Neural progenitor cell (in vitro differentiated cells): ENCODE measurements at places on chromosomes 2 and 18. TPM values are rescaled to one million over a fixed set of nuclear protein-coding genes. Genes with fewer than 3 reads are reported as not detected.

DNA sequence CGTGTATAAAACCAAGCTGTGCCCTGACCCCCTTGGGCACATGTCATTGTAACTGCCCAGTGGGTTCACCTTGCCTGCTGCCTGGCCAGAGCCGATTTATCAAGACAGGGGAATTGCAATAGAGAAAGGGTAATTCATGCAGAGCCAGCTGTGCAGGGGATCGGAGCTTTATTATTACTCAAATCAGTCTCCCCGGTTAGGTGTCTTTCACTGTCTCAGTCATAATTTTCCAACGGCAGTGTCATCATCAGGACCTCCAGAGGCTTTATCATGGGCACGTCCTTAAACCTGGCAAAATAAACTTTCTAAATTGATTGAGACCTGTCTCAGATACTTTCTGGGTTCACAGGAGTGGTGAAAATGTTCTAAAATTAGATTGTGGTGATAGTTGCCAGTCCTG, 29.6 kb upstream of the PGAP1 start:
- DNase-seq: no peak

DNA sequence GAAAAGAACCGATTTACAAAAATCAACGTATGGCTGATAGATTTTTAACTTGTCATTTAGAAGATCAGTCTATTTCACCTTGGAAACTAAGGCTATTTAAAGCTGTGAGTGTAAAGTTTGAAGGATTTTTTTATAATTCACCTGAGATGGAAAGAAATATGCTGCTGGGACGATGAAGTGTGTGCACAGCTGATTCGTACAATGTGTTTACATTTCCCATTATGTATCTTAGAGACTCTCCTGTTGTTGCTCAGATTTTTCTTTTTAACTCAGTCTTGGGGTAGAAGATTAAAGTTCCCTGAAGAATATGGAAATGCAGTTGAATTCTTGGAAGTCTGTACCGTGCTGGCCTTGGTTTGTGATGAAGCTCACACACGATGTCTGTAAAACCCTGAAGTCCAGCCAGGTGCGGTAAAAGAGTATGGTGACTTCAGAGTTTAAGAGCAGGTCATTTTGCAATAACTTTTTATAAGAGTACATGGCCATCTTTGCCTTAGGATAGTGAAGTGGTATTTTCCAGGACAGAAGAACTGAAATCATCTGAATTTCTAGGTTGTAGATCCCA, 250.1 kb downstream of the PRKCE start:
- no peak for DNase-seq

DNA sequence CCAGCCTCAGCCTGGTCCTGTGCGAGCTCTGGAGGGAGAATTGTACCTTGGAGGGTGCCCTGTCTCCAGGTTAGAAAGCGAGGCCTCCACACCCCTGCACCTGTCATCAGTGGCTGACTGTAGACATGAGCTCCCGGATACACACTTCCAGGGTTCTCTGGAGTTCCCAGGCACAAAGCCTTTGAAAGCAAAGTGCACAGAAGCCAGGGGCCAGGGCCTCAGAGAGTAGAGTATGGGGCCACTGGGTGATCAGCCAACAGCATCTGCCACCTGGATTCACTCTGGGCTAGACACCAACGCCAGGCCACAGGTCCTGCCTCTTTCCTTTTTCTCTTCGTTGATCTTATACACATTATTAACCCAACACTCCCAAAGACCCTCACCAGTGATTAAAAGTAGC, 239.4 kb upstream of the HDAC4 start:
- DNase-seq: no peak

GRCh38 chr18:45951016-45951714, 16.0 kb downstream of the EPG5 start:
- DNase-seq: no peak

DNA sequence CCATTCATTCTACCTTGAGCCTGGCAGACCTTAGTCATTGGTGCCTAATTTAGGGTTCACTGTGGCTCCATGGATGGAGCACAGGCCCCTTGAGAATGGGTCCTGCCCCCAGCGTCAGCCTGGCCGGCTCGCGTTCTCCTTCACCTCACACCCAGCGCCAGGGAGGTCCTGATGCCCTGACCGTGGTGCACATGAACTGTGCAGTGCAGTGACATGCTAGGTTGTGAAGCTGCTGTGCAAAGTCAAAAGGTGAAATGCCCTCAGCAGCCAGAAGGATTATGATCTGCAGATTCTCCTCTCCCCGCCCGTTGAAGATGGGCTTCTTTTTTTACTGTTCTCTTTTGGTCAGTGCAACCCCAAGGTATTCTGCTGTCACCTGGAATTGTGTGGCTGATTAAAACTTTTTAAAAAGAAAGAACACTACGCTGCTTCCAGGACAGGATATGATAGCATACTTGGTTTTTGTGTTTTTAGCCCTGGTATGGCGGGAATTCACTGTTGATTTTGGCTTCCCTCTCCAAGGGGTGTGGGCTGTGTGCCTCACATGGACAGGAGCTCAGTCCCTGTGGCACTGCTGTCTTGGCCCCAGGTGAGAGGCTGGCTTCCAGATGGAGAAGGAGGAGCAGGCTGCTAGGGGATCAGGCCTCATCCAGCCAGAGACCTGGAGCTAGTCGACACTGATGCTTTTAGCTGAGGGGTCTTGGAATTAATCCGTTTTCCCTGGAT, 49.4 kb upstream of the MCFD2 start:
- no peak for DNase-seq

GRCh38 chr2:189485146-189485545, 43.9 kb downstream of the WDR75 start:
- DNase-seq: no peak

DNA sequence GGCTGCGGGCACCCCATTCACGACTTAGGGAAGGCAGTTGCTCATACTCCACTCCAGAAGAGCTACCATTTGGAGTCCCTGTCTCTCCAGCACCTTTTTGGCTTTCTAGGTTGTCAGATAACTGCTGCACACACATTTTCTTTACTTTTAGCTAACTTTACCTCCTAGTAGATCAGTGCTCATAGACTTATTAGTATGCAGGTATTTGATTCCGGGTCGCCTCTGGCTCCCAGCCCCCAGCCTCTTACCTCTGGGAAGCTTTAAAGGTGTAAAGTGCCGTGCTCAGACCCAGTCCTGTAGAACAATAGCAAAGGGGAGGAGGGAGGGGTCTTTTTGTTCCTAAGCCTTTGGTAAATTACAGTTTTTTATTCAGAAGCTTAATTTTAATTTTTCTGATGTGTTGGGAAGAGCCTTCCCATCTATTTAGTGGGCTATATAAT, 102.9 kb downstream of the SPTBN1 start:
- DNase-seq: no peak

- DNase-seq: no peak
Observed at GRCh38 chr2:215677481-215677880, 241.6 kb upstream of the FN1 start.

DNA sequence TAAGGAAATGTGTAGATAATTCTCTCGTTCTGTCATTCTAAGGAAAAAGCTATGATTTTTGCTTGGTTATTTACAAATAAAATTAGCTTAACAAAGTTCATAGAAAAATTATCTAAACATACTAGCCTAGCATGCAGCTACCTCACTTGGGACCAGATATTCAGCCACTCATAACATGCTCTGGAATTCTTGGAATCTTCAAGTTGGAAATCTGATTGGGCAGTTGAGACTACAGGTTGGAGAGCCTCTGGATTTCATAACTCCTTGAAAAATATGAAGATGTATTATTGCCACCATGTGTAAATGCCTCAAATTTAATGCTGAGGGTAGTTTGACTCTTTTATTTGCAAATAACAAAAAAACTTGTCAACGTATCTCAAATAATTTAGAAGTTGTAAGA, 132.2 kb upstream of the GULP1 start:
- DNase-seq: no peak

- no peak for DNase-seq
Observed at GRCh38 chr2:189933911-189934399, 128.6 kb downstream of the MSTN start.

TUBA4B gene
- not detected in 2 replicates for total RNA-seq

ALPI gene
- total RNA-seq: not detected in 2 replicates

POTEC gene
- total RNA-seq: 0.06 TPM in 1 of 2 replicates, not detected in the other

SPIRE1 gene
- 12.2 and 18.4 TPM in 2 replicates for total RNA-seq
